ENCODE measurements at places on chromosomes 7 and 10.

DNA sequence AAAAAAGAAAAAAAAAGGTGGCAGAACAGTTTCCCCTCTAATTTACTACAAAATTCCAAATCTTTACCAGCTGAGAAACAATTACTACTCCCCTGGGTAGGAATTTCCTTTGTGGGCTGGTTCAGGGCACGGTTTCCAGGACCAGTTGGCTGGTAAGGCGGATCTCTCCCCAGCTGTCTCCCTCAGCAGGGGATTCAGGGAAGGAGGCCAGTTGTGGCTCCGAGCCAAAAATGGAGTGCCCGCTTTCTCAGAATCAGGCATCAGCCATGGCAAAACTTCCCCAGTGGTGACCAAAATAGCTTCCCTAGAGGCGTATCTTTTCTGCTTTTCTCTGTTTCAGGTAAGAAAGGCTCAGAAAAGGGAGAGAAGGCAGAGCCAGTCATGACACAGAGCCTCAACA lies 91.2 kb downstream of the ZNF22 start:
- DNase-seq, result no peak

DNA sequence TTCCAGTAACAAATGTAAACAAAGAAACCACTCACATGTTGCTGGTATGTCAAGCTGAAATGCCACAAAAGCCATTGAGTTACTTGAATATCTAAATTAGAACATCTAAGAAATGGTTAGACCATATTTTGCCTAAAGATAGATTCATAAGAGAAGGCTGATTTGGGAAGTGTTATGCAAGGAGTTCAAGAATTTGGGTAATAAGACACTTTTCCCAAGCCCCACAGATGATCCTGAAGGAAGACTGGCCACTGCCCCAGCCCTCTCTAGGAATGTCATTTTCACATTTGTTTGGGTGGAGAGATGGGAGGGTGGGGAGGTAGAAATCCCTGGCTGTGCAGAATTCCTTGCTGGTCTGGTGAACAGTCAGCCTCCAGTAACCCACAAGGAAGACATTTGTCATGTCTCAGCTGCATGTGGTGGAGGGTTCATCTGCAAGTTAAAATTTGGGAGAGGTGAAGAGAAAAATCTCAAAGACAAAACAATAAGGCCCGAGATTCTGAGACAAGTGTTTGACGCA lies 427.2 kb upstream of the KLF6 start:
- DNase-seq, result no peak

DNA sequence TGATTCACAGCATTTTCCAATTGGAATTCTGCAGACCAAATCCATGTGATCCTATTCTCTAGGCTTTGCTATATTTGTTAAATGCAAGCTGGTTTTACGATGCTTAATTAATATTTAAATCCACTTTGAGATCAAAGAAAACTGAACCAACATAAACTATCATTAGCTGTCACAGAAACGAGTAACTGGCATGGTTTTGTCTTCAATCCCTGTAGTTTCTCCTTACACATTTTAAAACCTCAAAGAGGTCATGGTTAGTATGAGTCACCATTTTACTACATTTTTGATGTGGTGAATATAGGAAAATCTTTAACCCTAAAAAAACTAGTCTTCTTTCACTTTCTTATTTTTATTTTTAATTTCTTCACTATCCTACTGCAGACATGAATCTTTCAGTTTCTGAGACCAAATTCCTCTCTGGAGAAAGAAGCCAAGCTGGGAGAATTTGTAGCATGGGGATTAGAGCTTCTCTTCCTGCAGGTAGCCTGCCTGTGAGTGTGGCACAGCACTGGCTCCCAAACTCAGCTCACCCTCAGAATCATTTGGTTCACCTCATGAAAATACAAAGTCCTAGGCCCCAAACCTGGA lies 8.7 kb upstream of the LIPM start:
- no peak for DNase-seq

DNA sequence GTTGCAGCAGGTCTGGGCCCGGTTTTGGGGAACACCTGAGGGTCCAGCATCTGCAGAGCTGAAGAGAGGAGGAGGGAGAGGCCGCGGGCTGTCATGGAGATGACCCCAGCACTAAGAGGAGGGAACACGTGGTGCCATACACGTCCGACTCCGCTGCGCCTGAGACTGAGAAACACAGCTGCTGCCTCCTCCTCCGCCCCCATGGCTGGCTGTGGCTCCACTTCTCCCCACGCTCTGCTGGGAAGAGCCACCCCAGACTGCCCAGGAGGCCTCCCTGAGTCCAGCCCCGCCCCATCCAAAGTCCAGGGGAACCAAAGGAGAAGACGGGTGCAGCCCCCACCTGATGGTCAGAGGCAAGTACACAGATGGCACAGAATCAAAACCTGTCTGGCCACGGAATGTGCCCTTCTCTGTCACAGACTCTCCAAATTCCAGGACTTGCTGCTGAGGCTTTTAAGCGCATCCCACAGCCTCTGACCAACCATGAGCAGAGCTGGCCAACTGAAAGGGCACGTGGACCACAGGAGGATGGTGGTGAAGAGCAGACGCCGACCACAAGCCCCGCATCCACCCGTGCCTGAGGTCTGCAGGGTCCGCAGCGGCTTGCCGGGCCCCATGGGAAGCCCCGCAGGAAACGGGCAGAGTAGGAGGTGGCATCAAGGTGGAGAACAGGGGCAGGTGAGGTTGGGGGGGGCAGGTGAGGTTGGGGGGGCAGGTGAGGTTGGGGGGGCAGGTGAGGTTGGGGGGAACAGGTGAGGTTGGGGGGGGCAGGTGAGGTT lies 24.0 kb downstream of the STK32C start:
- no peak for DNase-seq

- no peak for DNase-seq
Measured at GRCh38 chr7:3760651-3761050, 459.6 kb downstream of the SDK1 start.

DNA sequence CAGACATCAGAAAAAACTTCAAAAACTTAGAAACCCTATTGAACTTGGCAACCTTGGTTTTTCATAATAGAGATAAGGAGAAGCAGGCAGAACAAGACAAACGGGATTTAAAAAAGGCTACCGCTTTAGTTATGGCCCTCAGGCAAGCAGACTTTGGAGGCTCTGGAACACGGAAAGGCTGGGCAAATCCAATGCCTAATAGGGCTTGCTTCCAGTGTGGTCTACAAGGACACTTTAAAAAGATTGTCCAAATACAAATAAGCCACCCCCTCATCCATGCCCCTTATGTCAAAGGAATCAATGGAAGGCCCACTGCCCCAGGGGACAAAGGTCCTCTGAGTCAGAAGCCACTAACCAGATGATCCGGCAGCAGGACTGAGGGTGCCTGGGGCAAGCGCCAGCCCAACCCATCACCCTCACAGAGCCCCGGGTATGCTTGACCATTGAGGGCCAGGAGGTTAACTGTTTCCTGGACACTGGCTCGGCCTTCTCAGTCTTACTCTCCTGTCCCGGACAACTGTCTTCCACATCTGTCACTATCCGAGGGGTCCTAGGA lies 115.3 kb downstream of the NRCAM start:
- DNase-seq, result no peak

- DNase-seq, result no peak
Measured at GRCh38 chr10:122419016-122419415, 35.4 kb upstream of the ARMS2 start.

DNA sequence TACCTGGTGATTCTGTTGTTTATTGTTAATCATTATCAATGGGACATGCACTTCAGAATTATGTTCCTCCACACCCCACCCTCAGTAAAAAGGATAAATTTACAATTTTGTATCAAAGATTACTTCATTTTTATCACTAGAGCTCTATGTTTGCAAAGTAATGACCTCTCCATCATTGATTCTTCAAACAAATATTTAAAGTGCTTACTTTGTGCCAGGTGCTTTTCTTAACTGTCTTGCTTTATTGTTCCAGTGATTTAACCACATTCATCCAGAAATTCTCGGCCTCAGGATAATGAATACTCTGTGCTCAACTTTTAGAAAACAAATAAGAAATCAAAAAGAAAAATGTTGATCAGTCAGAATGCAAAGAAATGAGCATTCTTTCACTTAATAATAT lies 144.9 kb upstream of the FOXP2 start:
- no peak for DNase-seq

Data from GM12864 (cell line).